ENCODE measurements at places on chromosomes 12 and 14. TPM values are rescaled to one million over a fixed set of nuclear protein-coding genes. Genes with fewer than 3 reads are reported as not detected.
A peak's percentile ranks its signal among the peaks of the same experiment; 100 is the strongest.

DNA sequence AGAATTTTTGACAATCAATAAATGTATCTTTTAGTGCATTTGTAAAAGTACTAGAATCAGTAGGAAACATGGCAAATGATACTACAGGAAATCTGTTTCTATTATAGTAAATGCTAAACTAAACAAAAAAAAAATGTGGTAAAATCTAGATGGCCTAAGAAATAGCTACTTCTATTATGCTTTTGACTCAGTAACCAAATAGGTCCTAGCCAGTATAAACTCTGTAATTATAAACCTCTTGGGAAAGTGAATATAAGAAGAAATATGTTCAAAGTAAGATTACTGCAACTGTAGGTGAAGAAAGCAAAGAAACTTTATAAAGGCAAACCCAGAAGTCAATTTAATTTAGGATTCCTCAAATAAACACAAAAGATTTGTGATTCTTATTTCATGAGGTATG lies 581.2 kb downstream of the LRFN5 start:
- no peak for DNase-seq

DNA sequence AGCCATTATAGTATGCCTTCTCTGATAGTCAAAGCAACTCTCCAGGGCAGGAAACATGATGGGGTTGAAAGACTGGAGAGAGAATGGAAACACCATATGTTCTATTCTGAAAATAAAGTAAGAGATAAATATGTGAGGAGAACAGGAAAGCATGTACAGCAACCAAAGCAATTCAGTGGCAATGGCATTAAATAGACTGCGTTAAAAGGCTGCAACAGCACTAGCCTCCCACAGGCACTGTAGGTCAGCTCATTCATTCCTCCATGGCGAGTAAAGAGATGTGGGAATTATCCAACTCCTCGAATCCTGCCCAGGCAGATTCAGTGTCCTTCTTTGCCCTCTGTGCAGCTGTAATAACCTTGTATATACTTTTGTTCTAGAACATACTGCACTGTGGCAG lies 43.8 kb downstream of the ANO6 start:
- DNase-seq: no peak

DNA sequence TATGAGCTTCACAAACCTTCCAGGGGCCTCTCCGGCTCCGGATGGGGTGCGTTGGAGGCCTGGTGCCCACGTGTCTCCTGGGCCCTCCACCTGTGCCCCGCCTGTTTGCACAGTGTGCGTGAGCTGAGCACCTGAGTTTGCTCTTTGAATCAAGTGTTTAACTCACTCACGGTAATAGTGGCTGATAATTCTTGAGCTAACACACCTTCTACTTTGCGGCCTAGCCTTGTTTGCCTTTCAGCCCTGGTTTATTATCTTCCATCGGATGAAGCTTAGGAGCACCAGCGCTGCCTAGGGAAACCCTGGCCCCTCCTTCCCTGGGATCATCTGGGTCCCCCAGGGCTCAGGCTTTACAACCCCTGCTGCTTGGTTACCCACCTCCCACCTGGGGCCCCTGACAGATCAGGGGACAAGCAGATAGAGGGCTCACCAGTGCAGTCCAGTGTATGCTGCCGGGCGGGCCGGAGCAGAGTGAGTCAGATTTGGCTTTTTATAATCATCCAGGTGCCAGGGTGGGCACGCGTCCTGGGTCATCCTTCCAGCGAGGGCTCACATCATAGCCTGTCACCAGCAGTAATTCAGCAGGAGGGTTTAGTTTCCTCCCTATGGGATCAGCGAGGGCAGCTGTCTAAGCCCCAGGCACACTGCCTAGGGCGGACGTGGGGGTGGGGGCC lies 62.8 kb upstream of the RFLNA start:
- DNase-seq: peak; percentile 82

- peak; percentile 71 for DNase-seq
Observed at GRCh38 chr12:12881151-12881909, 10.0 kb upstream of the GPRC5A start.

The KLRK1 gene
- not detected for total RNA-seq

- no peak for DNase-seq
Observed at GRCh38 chr12:96164951-96165811, 29.0 kb upstream of the ELK3 start.

The BAG5 gene
- 23.5 TPM for total RNA-seq

- no peak for DNase-seq
Observed at GRCh38 chr12:131066207-131066885, 112.6 kb downstream of the ADGRD1 start.

GRCh38 chr14:97031530-97031929 lies 234.3 kb downstream of the VRK1 start:
- DNase-seq: no peak

The NTN4 gene
- 36.5 TPM for total RNA-seq

- peak; percentile 68 for DNase-seq
Observed at GRCh38 chr14:22837750-22838538, 1.6 kb downstream of the MMP14 start.

DNA sequence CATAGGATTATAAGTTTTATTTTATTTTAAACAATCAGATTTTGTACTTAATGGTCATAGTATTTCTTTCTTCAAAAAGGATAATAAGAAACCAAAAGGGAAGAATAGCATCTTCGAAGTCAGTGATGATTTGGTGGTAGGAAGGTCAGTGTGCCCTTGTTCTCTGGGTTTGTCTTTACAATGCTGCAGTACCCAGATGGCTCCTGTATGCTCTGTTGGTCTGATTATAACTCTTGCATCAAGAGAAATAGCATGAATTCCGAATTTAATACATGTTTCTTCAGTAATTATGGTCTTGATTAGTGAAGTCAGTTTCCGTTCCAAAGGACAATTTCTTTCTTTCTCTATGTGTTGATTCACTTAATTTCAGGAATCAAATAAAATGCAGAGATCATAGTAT lies 180.2 kb downstream of the TMTC2 start:
- DNase-seq: no peak

GRCh38 chr12:122174155-122174845 lies at the start of gene IL31:
Gene IL31, minus strand, starts transcription at chr12:122174221. Its CDS starts 49 bp downstream, at chr12:122174172.
- no peak for DNase-seq

The LTA4H gene
- 73.2 TPM for total RNA-seq

Data from Daoy (cell line).